ENCODE measurements at places on chromosomes 2 and 18. TPM values are rescaled to one million over a fixed set of nuclear protein-coding genes. Genes with fewer than 3 reads are reported as not detected.

DNA sequence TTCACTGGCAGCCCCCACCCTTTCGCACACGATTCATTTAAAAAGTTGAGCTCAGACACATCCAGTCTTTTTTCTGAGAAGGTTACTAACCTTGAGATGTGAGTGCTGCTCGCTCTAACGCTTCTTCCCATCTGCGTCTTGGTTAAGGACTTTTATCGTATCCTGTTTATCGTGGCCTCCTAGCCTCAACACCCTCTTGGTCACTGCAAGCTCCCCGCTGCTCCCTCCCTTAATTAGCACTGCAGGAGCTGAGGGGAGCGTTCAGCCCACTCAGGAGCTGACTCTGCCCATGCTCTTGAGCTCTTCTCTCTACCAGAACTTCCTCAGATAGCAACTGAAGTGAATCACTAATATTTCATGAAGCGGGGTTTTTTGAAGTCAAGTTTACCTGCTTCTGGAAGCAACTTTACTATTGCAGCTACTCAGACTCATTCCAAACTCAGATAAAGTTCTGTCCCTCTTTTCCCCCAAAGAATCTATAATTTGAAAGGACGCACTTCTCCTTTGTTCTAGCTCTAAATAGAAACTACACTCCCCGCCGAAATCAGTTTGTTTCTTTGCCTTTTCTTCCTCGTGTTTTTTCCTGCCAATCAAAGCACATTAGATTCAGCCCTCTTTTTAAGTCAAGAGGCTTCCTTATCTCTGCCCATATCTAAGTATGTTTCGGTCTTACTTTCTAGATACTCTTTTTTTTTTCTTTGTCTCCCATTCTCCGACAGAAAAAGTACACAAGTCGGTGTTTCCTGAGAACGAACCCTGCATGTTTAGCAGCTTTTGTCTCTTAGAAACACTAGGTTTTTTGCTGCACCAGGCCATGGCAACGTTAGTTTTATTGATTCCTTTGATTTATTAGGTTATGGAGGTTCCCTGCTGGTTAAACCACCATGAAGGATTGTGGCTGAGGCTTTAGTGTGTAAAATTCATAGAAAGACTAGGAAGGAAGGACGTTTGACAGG lies 9.3 kb upstream of the CD226 start:
- no peak for DNase-seq

Gene BMP10
- not detected for total RNA-seq

DNA sequence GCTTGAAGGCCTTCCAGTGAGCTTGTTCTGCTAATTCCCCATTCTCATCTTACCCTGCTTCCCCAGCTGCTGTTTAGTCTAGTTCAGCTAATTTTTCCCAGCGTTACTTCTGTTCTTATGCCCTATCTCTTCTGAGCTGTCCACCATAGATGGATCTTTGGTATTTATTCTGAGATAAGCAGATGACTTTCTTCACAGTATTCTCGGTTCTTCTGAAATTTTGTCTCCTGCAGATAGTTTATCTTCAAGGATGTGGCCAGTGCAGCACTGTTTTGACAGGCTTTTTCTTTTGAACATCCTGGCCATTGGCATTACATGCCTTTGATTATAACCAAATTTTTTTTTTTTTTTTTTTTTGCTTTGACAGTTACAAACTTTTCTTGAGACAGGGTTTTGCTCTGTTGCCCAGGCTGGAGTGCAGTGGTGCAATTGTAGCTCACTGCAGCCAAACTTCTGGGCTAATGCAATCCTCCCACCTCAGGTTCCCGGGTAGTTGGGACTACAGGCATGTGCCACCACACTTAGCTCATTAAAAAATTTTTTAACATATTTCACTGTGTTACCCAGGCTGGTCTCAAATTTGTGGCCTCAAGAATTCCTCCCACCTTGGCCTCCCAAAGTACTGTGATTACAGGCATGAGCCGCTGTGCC lies 134.2 kb downstream of the WDSUB1 start:
- DNase-seq: no peak

GRCh38 chr2:218072478-218073024 lies 3.5 kb downstream of the RUFY4 start:
- DNase-seq: no peak

GRCh38 chr2:111231532-111232252 lies 111.0 kb downstream of the BCL2L11 start:
- no peak for DNase-seq

Gene UPP2
- total RNA-seq: not detected

GRCh38 chr2:26566081-26566375 lies 75.1 kb downstream of the CIB4 start:
- no peak for DNase-seq

DNA sequence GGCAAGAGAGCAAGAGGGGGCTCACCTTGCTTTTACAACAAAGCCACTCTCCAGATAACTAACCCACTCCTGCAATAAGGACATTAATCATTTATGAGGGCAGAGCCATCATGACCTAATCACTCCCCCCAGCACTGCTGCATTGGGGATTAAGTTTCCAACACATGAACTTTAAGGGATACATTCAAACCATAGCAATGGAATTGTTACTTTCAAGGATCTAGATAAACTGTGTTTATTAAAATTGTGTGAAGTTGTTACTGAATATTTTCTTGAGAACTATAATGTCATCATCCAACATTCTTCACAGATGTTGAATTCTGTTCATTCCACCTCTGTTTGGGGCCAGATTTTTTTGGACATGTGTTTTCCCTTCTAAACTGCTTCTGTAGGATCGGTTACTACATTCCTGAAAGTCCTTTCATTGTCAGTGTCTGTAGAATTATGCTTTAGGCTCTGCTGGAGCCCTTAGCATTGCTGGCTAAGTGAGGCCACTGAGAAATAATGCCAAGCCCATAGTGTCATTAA lies 50.4 kb downstream of the SPATS2L start:
- no peak for DNase-seq

- no peak for DNase-seq
Measured at GRCh38 chr2:59458800-59459199, 1094.7 kb downstream of the BCL11A start.

DNA sequence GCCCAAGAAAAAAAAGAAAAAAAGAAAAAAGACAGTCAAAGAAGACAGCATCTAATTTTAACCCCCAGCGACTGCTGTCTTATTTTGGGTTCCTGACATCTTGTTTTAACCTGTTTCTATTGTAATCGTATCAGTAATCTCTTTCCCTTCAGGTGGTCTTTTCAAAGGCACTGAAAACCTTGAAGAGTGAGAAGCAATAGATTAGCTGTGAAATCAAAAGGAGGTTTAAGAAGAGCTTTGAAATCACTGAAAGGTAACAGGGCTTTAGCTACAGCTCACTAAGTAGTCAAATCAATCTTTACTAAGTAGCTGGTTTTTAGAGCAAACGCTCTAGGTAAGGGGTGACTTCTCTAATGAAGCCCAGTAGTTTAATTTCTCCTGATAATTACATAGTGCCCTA lies 5.4 kb upstream of the TANC1 start:
- DNase-seq: no peak

All from heart right ventricle (tissue), 16 donors.